ENCODE measurements at places on chromosomes 7 and 10. TPM values are rescaled to one million over a fixed set of nuclear protein-coding genes. Genes with fewer than 3 reads are reported as not detected.

The SDK1 gene
- 0.06 TPM for total RNA-seq

The EFCAB10 gene
- not detected for total RNA-seq

The FAM131B gene
- total RNA-seq: 2.6 TPM

The VWC2 gene
- total RNA-seq: not detected

The NEUROG3 gene
- not detected for total RNA-seq

The TSPAN12 gene
- not detected for total RNA-seq

The ELOVL3 gene
- total RNA-seq: not detected

The STOX1 gene
- total RNA-seq: 0.29 TPM

The TDRD1 gene
- 0.15 TPM for total RNA-seq

The LIPN gene
- total RNA-seq: not detected

The INHBA gene
- not detected for total RNA-seq

The ZNF804B gene
- not detected for total RNA-seq

The UCN3 gene
- not detected for total RNA-seq

The ZNF727 gene
- not detected for total RNA-seq

The TEX47 gene
- total RNA-seq: not detected

The TIMM23 gene
- 56.0 TPM for total RNA-seq

The OR6B1 gene
- total RNA-seq: not detected

The MACROH2A2 gene
- total RNA-seq: 7.4 TPM

The SPACDR gene
- 5.0 TPM for total RNA-seq

The ZNF32 gene
- total RNA-seq: 8.2 TPM

The ATG9B gene
- total RNA-seq: 2.3 TPM

The CLRN3 gene
- not detected for total RNA-seq

The DGKB gene
- total RNA-seq: not detected

The FAM204A gene
- 59.7 TPM for total RNA-seq

The BPGM gene
- 19.7 TPM for total RNA-seq

The ZDHHC6 gene
- 44.2 TPM for total RNA-seq
